CD4-positive, alpha-beta T cell treated with Interleukin-12 subunit alpha and Interleukin-12 subunit beta, for 1 hour (primary cell): ENCODE measurements at places on chromosomes 16 and 17.

GRCh38 chr17:73061161-73061560 lies 31.3 kb downstream of the SLC39A11 start:
- no peak for DNase-seq

DNA sequence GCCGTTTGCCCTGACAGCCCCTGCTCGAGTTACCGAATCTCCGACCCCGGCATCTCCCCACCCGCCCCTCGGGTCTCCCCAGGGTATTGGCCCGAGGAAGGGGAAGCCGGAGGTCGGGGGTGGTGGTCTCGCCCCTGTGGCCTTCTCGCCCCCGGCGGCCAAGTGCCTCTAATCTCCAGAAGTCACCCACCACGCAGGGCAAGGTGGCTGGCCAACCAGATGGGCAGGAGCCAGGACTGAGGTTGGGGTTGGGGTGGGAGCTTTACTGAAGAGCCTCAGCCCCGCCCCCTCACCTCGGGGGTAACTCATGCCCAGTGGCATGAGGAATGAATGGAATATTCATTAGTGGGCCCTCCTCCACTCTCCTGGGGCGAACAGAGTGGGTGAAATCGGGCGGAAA lies 637 bp downstream of the DHRS11 start:
- DNase-seq: no peak

DNA sequence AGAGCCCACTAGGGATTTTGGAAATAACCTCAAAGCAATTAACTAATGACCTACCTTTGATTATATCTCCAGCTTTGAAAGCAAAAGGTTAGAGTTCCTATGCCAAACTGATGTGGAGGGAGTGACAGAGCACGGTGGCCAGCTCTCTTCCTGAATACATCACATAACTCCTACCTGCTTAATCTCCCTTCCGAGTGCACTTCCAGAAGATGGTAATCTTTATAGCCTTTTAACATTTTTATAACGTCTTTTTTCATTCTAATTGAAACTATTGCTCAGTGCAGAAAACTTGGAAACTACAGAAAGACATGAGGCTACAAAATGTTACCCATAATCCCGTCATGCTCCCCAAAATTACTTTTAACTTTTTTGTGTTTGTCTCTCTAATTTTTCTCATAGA lies 110.5 kb upstream of the COX10 start:
- no peak for DNase-seq

GRCh38 chr16:88102597-88102996 lies 151.4 kb downstream of the BANP start:
- no peak for DNase-seq

- peak; percentile 76 for DNase-seq
Observed at GRCh38 chr17:4739122-4740024, at the start of the genes CXCL16 and ZMYND15. CXCL16 (minus strand) TSS chr17:4739928; CDS start chr17:4739339, 589 bp downstream. ZMYND15 (plus strand) TSS chr17:4739833; CDS start chr17:4740549, 716 bp downstream.

GRCh38 chr16:28140788-28141618 lies 70.8 kb downstream of the XPO6 start:
- DNase-seq: peak; percentile 87
